Islet precursor cell (in vitro differentiated cells): ENCODE measurements at places on chromosomes 12 and 14.
A peak's percentile ranks its signal among the peaks of the same experiment; 100 is the strongest.

- DNase-seq: peak; percentile 94
Measured at GRCh38 chr12:31234955-31235867, 90.7 kb downstream of the SINHCAF start.

GRCh38 chr14:103398427-103399195 lies 13.4 kb downstream of the MARK3 start:
- no peak for DNase-seq

DNA sequence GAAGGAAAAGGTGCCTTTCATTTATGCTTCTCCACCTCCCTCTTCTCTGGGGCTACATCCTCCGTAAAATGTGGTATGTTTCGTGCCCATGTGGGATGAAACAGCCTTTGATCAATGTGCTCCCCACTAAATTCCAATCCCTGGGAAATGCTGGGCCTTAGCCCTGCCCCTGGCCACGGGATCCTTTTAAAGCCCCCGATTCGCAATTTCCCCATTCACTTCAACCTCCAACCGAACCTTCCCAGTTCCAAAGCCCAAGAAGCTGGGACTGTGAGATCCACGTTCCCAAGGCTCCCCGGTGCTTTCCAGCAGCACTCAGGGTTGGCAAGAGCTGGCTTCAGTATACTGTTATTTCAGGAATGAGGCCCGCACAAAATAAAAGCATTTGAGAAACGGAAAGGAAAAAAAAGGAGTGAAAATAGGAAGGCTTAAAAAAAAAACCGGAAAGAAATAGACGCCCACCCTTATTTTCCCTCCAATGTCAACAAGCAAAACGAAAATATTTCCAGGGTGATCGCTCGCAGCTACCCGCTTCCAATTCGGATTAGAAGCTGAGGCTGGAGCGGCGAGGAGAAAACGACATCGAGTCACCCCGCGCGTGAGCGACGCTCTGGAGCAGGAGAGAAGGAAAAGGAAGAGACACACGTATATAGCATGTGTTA lies 1.3 kb upstream of the FOXG1 start:
- DNase-seq: no peak

GRCh38 chr14:53915364-53916014 lies 41.1 kb downstream of the BMP4 start:
- no peak for DNase-seq

GRCh38 chr12:15846887-15847286 lies 35.3 kb upstream of the STRAP start:
- DNase-seq: no peak

- DNase-seq: peak; percentile 12
Measured at GRCh38 chr12:49582201-49582600, 14.3 kb upstream of the MCRS1 start.

DNA sequence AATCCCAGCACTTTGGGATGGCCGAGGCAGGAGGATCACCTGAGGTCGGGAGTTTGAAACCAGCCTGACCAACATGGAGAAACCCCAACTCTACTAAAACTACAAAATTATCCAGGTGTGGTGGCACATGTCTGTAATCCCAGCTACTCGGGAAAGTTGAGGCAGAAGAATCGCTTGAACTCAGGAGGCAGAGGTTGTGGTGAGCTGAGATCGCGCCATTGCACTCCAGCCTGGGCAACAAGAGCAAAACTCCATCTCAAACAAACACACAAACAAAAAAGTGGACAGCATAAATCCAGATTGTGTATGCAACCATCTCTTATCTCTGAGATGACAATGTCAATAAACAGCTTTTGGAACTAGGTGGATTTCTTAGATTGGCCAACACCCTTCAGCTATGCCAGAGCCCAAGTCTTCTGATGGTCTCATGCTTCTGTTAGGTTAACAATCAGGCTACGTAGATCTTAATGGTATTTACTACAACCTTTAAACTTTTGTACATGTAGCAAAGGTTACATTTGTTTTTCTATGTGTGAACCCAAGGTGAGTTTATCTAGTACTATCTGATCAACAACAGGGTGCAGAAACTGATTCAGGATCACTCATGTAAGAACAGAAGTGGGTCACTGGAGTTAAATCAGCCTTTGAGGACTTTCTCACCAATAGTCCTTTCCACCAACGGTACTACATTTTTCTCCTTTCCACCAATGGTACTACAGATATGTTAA lies 73.7 kb downstream of the DUSP16 start:
- no peak for DNase-seq
